ENCODE measurements at places on chromosomes 12 and 14.

- no peak for DNase-seq
Observed at GRCh38 chr14:61474015-61474414, 152.6 kb downstream of the PRKCH start.

DNA sequence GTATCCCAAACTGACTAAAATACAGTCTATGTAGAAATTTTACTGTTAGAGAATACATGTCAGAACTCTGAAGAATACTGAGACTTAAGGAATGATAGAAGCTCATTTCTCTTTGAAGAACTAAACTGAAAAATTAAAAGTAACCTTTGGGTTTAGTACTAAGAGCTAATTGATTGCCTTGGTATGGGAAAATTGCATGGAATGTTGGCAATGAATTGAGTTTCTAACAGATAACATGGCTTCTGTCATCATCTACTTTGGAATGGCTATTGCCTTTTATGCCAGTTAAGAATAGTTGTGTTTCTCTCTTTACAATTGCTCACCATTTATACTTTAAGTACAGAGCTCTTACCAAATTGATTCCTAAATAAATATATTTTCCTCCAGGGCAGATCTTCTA lies 308.8 kb upstream of the SYT1 start:
- DNase-seq: no peak

GRCh38 chr12:27505109-27505508 lies 18.9 kb upstream of the PPFIBP1 start:
- no peak for DNase-seq

GRCh38 chr12:48580831-48581230 lies 11.0 kb upstream of the LALBA start:
- DNase-seq: no peak

Data from stimulated activated CD4-positive, alpha-beta T cell treated with anti-CD3 and anti-CD28 coated beads, Interleukin-15, amount 100 ng/mL, for 1 hour (primary cell).